ENCODE measurements at places on chromosomes 16 and 17. TPM values are rescaled to one million over a fixed set of nuclear protein-coding genes. Genes with fewer than 3 reads are reported as not detected.

- H3K36me3 ChIP-seq, result peaks cover 68% of the 10 kb centered on the region
- DNase-seq, result no peak
- no peaks in the 10 kb centered on the region for H3K27me3 ChIP-seq
These were observed 7.8 kb downstream of the FLII start for GRCh38 chr17:18250708-18251107.

DNA sequence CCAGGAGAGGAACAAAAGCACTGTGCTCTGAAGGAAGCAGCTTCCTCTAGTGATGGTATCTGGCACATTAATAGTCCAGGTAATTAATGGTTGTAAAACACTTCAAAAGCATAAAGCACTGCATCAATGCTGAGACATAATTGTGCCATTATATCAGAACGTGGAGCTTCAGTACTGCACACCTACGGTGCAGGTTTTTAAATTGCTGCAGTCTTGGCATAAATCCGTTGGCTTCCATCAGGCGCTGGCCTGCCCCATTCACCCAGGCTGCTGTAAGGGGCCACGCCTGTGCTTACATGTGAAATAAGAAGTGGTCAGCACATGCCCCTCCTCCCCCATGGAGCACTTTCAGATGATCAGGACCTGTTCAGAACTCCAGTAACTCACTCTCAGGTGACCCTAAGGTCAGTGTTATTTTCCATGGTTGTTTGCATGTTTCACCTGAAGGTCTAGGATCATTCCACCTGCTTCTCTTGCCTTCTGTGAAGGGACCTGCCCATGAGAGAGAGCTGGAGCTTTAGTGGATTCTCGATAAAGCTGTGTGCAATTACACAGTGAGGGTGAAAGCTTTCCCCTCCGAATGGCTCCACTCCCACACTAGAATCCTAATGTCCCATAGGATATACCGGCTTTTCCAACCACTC lies 345.3 kb downstream of the CA10 start:
- no peaks in the 10 kb centered on the region for H3K4me1 ChIP-seq
- DNase-seq, result no peak
- H3K27me3 ChIP-seq, result no peaks in the 10 kb centered on the region
- H3K36me3 ChIP-seq, result no peaks in the 10 kb centered on the region
- no peak overlapping the region for H3K27ac ChIP-seq

Gene PNMT
- polyA plus RNA-seq, result 10.9 TPM

Gene KRT17
- 0.95 TPM for polyA plus RNA-seq

Gene OTOA
- 0.13 TPM for polyA plus RNA-seq

Gene MFAP4
- 3.1 TPM for polyA plus RNA-seq

Gene SIAH1
- polyA plus RNA-seq, result 19.5 TPM

Gene SGCA
- 0.36 TPM for polyA plus RNA-seq

Gene SCRN2
- polyA plus RNA-seq, result 42.3 TPM
